ENCODE measurements at places on chromosomes 3 and 15. TPM values are rescaled to one million over a fixed set of nuclear protein-coding genes. Genes with fewer than 3 reads are reported as not detected.

GRCh38 chr3:105254154-105254553 is 112.6 kb upstream of the ALCAM start:
- H3K27me3 ChIP-seq, result no peaks in the 10 kb centered on the region
- no peaks in the 10 kb centered on the region for H3K4me1 ChIP-seq
- peaks cover 15% of the 10 kb centered on the region for H3K36me3 ChIP-seq
- DNase-seq, result no peak
- H3K4me3 ChIP-seq, result no peak overlapping the region

Gene CISH
- 0.86 TPM for total RNA-seq

DNA sequence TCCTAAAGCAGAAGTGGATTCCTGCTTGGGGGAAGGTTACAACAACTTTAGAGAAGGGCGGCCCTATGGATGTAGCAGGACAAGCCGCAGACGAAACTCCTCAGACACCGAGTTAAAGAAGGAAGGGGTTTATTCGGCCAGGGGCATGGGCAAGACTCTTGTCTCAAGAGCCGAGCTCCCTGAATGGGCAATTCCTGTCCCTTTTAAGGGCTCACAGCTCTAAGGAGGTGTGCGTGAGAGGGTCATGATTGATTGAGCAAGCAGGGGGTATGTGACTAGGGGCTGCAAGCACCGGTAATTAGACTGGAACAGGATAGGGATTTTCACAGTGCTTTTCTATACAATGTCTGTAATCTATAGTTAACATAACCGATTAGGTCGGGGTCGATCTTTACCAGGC is 879 bp upstream of the PDHB start:
- H3K27me3 ChIP-seq, result no peaks in the 10 kb centered on the region
- peaks cover 32% of the 10 kb centered on the region for H3K4me1 ChIP-seq
- H3K4me3 ChIP-seq, result peak overlapping the region; percentile 76
- H3K27ac ChIP-seq, result peak overlapping the region; percentile 63

Gene NAALADL2
- total RNA-seq, result 13.4 TPM

DNA sequence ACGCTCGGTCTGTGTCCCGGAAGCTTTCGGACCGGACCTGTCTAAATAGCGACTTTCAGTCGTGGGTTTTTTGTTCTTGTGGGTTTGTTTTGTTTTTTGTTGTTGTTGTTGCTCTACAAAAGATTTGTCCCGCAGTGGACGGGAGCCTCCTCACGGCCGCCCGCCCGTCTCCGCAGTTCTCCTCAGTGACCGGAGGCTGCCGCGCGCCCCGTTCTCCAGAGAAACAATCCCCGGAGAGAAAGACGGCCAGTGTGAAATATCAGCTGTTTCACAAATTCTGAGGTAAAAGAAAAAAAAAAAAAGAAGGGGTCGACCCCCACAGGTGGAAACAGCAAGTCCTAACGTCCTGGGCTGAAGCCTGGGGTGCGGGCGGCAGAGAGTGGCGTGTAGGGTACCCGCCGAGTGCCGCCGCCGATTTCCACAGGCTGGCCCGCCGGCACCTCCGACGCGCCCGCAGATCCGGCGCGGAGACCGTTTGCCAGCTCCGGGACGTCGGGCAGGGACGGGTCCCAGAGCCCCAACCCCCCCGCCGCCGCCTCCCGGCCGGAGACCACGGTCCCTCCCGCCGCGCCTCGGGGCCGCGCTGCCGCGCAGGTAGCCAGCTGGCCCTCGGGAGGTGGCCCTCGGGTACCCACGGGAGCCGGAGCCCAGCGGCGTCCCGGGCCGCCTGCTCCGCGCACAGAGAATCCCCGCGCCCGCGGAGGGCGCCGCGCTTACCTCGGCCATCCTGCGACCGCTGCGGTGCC is 478 bp downstream of the BNC1 start:
- peaks cover 15% of the 10 kb centered on the region for H3K36me3 ChIP-seq
- H3K4me3 ChIP-seq, result peak overlapping the region; percentile 97
- H3K27ac ChIP-seq, result peak overlapping the region; percentile 97
- no peak for DNase-seq
- H3K4me1 ChIP-seq, result peaks cover 79% of the 10 kb centered on the region
- peaks cover 2% of the 10 kb centered on the region for H3K27me3 ChIP-seq

Gene GADL1
- not detected for total RNA-seq

Gene PLCL2
- 3.2 TPM for total RNA-seq

GRCh38 chr15:62112616-62113593 is 46.1 kb downstream of the C2CD4A start:
- peak; percentile 89 for DNase-seq
- H3K36me3 ChIP-seq, result no peaks in the 10 kb centered on the region
- H3K27me3 ChIP-seq, result no peaks in the 10 kb centered on the region
- H3K4me3 ChIP-seq, result no peak overlapping the region

- H3K27me3 ChIP-seq, result peaks cover 17% of the 10 kb centered on the region
- no peaks in the 10 kb centered on the region for H3K36me3 ChIP-seq
- no peaks in the 10 kb centered on the region for H3K4me1 ChIP-seq
- DNase-seq, result no peak
Measured at GRCh38 chr3:10725067-10725466, 91.0 kb upstream of the SLC6A11 start.
